ENCODE measurements at places on chromosomes 2 and 18.

GRCh38 chr2:114185501-114185900 lies 256.9 kb upstream of the DPP10 start:
- no peak for DNase-seq

- no peak for DNase-seq
Observed at GRCh38 chr2:136534811-136535210, 230.5 kb upstream of the THSD7B start.

- DNase-seq = no peak
Observed at GRCh38 chr18:78721981-78722380, 257.6 kb upstream of the SALL3 start.

DNA sequence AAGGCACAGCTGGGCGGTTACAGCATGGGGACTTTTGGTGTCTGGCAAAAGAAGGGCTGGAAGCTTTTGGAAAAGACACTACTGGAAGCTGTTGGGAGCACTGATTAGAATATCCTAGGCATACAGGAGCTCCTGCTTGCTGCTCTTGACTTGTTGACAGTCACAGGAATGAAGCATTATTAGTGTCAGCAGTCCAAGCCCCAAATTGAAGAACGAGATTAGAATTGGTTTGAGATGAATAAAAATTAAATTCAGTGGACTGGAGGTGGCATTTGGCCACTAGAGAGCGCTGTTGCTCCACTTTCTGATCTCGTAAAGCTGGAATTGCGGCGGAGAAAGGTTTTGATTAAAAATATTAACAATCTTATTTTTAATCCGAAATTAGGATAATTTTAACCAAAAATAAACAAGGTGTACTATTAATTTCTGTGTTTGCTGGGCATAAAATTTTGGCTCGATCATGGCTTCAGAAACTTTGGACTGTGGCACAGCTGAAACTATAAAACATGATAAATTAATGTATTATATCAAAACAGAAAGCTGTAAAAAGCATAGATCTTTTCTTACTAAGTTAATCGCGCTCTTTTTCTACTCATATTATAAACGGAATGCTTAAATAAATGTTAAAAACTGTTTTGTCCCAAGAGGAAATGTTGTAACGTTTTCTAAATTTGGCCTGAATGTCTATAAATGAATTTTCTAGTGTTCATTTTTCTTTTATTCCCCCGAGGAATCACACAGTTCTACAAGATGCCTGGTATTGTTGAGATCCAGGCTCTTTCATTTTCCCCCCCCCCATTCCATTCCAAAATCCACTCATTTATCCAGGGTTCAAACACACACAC lies 2.4 kb upstream of the HOXD8 start:
- peak; percentile 49 for DNase-seq

- DNase-seq = no peak
Observed at GRCh38 chr2:6510532-6510931, 355.2 kb downstream of the CMPK2 start.

GRCh38 chr18:76368976-76369375 lies 126.1 kb downstream of the ZNF516 start:
- DNase-seq = no peak

- no peak for DNase-seq
Observed at GRCh38 chr2:27651056-27651455, 12.4 kb downstream of the SUPT7L start.

GRCh38 chr2:145725876-145726275 lies 1206.0 kb upstream of the ZEB2 start:
- DNase-seq = no peak

GRCh38 chr2:38722271-38723061 lies 28.7 kb downstream of the SRSF7 start:
- DNase-seq = peak; percentile 52

DNA sequence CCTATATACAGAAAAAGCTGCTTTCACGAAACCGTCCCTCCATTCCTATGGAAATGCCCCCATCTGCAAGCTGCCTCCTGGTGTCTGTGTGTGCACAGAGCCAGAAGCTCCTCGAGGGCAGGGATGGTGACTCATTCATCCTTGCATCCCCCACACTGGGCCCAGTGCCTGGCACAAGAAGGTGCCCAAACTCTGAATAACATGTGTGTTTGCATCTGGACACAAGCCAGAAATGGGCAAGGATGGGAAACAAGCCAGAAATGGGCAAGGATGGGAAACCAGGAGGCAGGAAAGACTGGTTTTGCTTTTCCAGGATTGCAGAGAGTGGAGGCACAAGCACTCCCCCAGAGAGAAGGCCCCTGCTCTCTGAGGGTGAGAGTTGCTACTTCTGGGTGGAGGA lies 313.9 kb downstream of the CELF4 start:
- no peak for DNase-seq

Data from stimulated activated CD4-positive, alpha-beta T cell treated with anti-CD3 and anti-CD28 coated beads, Interleukin-2, amount 100 ng/mL, for 4 hours (primary cell).